ENCODE measurements at places on chromosomes 16 and 17. TPM values are rescaled to one million over a fixed set of nuclear protein-coding genes. Genes with fewer than 3 reads are reported as not detected.

GRCh38 chr16:81729451-81729850 lies 49.6 kb upstream of the PLCG2 start:
- H3K27me3 ChIP-seq: no peaks in the 10 kb centered on the region
- no peak overlapping the region for H3K4me3 ChIP-seq
- H3K27ac ChIP-seq: no peak overlapping the region
- H3K4me1 ChIP-seq: peaks cover 16% of the 10 kb centered on the region

- H3K4me3 ChIP-seq: no peak overlapping the region
- no peaks in the 10 kb centered on the region for H3K36me3 ChIP-seq
- no peaks in the 10 kb centered on the region for H3K27me3 ChIP-seq
- H3K27ac ChIP-seq: no peak overlapping the region
These were observed 42.5 kb downstream of the ERN1 start for GRCh38 chr17:64087252-64088005.

The TPSB2 gene
- 18.3 TPM for total RNA-seq

GRCh38 chr16:50278251-50278650 lies 11.9 kb downstream of the ADCY7 start:
- H3K27ac ChIP-seq: peak overlapping the region; percentile 29
- H3K27me3 ChIP-seq: no peaks in the 10 kb centered on the region
- H3K36me3 ChIP-seq: no peaks in the 10 kb centered on the region
- no peak for DNase-seq
- H3K4me3 ChIP-seq: no peak overlapping the region

The RUNDC3A gene
- total RNA-seq: 15.2 TPM

GRCh38 chr17:74715144-74715543 lies 2.4 kb upstream of the CD300LF start:
- H3K27ac ChIP-seq: no peak overlapping the region
- H3K4me3 ChIP-seq: no peak overlapping the region
- H3K27me3 ChIP-seq: peaks cover 16% of the 10 kb centered on the region
- DNase-seq: no peak
- H3K4me1 ChIP-seq: no peaks in the 10 kb centered on the region
